ENCODE measurements at places on chromosomes 4 and X.
A peak's percentile ranks its signal among the peaks of the same experiment; 100 is the strongest.

GRCh38 chr4:76023389-76023788, at the start of gene CXCL10:
Gene CXCL10 (minus strand): TSS chr4:76023497. CDS start chr4:76023431, 66 bp downstream.
- DNase-seq, result no peak

- no peak for DNase-seq
These were observed 13.1 kb downstream of the TCEAL7 start for GRCh38 chrX:103343105-103343504.

DNA sequence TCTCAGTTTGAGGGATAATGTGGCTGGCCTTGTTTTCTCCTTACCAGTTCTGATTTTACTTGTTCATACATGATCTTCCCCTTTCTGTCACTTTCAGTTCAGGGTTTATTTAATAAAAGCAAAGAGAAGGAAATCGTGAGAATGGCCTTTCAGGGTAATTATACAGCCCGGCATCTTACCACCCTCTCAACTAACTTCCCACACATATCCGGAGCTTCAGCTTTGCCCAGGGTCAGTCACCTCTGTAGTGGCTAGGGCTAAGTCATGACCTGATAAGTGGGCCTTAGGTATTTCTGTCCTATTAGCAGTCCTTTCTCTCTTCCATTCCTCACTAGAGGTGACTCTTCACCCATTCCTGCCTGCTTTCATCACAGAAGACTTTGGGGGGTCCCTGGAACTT, 15.8 kb downstream of the TRPC5 start:
- no peak for DNase-seq

GRCh38 chr4:1806596-1807331, 13.7 kb downstream of the FGFR3 start:
- DNase-seq, result no peak

DNA sequence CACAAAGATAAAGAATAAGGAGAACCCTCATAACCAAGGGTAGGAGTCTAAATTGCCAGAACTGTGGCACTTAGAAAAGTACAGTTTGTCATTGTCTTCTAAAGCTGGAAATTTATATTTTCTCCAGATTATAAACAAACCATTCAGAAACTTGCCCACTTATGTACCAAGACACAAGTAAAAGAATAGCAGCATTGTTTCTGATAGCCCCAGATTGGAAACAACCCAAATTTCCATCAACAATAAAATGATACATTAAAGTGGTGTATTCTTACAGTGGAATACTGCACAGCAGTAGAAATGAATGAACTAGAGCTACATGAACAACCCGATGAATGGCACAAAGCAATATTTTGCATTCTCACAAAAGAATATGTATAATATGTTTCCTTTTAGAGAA, 63.1 kb upstream of the PDHA1 start:
- no peak for DNase-seq

DNA sequence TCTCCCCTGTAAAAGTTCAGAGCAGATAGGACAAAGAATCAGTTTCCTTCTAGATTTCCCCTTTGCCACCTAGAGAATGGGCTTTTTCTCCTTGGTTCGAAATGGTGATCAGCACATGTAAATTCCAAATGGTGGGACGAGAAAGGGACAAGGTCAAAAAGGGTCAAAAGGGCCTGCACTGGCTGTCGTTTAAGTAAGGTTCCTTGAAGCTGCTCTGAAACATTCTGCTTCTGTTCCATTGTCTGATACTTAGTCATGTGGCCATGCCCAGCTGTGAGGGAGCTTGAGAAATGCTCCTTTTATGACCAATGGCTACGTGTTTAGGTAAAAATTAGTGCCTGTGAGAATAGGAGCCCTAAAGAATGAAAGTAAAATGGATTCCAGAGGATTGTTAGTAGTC, 165.9 kb upstream of the CENPE start:
- no peak for DNase-seq

- DNase-seq, result no peak
These were observed 47.7 kb upstream of the PPP2R2C start for GRCh38 chr4:6520051-6520636.

DNA sequence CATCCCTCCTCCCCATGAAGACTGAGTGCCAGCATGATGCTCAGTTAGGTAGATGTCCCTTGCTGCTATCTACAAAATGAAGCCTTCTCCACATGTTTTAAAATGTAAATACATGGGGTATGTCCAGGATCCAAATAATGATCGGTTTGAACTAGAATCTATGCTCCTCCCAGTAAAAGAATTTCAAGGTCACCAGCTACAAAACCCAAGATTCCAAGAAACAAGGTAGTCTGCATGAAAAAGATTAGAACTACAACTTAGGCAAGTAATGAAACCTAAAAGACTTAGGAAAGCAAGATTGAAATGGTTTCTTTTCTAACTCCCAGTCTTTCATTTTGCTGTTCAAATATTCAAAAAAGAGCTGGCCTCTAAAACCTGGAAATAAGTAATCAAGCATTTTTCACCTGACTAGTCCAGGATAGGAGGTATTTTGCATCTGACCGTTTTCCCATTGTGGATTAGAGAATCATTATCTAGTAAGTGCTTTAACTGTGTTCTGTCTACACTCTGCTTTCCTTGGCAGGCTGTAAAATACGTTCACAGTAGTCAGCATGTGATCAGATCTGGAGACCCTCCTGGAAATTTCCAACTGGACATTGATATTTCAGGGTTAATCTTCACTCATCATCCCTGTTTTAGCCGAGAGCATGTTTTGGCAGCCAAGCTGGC, 57.4 kb downstream of the CC2D2A start:
- no peak for DNase-seq

GRCh38 chr4:3335385-3335784, 42.6 kb downstream of the RGS12 start:
- no peak for DNase-seq

GRCh38 chr4:149095001-149095400, 652.8 kb upstream of the NR3C2 start:
- no peak for DNase-seq

DNA sequence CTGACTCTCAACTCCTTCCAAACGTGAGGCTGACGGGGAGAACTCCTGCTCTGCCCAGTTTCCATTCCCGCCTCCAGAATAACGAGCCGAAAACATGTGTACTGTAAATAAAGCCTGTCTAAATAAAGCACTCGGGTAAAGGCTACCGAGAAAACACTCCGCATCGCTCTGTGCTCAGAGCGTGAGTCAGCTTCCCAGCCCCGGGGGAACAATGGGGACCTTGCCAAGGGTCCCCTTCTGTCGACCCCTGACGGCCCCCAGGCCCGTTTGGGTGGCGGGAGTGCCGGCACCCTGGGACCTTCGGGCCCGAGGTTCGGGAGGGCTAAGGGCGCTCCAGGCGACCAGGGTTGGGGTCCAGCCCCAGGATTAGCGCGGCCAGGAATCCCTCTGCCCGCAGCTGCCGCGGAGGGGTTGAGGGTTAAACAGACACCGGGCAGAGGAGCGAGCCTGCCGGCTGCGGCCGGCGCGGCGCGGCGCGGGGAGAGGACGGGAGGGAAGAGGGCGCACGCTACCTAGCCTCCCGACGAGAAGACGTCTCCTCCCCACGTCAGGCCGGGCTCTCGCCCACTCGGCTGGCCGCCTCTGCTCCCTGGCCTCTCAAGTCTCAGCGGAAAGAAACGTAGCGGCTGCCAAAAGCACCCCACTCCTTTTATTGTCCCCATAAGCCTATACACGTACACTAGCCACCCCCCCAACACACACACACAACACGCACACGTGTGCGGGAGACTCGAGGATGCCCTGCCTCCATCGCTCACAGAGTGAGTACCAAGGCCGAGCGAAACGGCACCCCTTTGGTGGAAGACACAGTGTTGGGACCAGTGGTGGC, 85.5 kb downstream of the BCOR start:
- DNase-seq, result no peak

DNA sequence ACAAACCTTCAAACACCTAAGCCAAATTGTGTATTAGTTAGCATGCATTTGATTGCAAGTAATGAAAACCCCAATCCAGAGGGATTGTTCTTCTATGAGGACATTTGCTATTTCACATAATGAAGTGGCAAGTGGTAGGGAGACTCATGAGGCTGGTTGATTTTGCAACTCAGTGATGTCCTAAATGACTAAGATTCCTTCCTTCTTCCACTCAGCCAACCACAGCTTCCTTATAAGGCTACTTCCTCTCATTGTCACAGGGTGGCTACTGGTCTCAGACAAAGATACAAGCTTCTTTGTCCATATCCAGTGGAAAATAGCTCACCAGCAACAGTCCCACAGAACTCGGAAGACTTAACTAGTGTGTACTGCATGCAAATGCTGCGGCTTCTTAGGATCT, 5.3 kb upstream of the OTC start:
- no peak for DNase-seq

- peak; percentile 50 for DNase-seq
These were observed 37.1 kb upstream of the ELF2 start for GRCh38 chr4:139214039-139214534.

- DNase-seq, result no peak
These were observed 216.6 kb downstream of the DCTD start for GRCh38 chr4:182700362-182701160.

GRCh38 chr4:122577189-122577553, 43.7 kb downstream of the IL21 start:
- DNase-seq, result no peak

GRCh38 chr4:20176881-20177280, 74.8 kb upstream of the SLIT2 start:
- no peak for DNase-seq

Data from NCI-H510A (cell line).